ENCODE measurements at places on chromosomes 1 and 21. TPM values are rescaled to one million over a fixed set of nuclear protein-coding genes. Genes with fewer than 3 reads are reported as not detected.

GRCh38 chr1:26791148-26791547 is 3.4 kb downstream of the PIGV start:
- H3K36me3 ChIP-seq, result peaks cover 12% of the 10 kb centered on the region
- peaks cover 28% of the 10 kb centered on the region for H3K4me1 ChIP-seq
- H3K27ac ChIP-seq, result no peak overlapping the region
- no peak overlapping the region for H3K4me3 ChIP-seq
- DNase-seq, result no peak

- no peaks in the 10 kb centered on the region for H3K36me3 ChIP-seq
- no peak overlapping the region for H3K4me3 ChIP-seq
- no peak overlapping the region for H3K27ac ChIP-seq
- DNase-seq, result no peak
Observed at GRCh38 chr1:183593356-183593755, 3.1 kb upstream of the NCF2 start.

DNA sequence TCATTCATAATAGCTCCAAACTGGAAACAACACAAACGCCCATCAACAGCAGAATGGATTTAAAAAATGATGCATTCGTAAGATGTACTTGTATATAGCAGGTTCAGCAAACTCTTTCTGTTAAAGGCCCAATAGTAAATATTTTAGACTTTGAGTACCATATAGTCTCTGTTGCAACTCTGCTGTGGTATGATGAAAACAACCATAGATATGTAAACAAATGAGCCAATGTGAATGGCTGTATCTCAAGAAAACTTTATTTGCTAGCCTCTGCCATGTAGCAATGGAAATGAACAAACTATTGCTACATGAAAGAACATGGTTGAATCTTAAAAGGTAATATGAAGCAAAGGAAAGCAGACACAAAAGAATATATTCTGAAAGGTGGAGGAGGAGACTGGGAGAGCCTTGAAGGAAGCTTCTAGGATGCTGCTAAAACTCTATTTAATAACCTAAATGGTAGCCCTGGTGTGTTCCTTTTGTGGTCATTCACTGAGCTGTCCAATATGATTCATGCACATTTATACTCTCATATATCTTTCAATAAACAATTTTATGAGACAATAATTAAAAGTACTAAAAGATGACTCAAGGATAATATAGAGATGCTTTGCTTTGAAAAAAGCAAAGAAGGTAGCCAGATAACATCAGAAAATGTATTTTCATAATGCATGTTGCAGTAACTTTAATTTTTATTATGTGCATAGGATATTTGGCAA is 29.1 kb upstream of the FMO3 start:
- H3K4me3 ChIP-seq, result no peak overlapping the region
- no peak overlapping the region for H3K27ac ChIP-seq
- DNase-seq, result no peak
- peaks cover 5% of the 10 kb centered on the region for H3K27me3 ChIP-seq

DNA sequence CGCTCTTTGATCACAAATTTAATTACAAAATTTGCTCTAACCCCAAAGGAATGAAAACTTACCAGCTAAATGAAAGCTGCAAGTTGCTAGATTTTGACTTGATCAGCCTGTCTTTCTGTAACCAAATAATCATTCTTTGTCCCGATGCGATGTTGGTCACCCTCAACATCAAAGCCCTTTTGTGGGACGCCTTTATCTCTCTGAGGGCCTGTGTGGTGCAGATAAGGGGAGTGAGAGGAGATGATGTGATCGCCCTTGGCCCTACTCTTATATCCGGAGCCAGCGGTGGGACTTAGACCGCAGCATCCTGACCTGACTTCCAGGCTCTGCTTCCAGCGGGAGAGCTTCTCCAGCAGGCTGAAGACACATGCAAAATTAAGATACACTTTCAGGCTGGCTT is 19.3 kb upstream of the UMODL1 start:
- DNase-seq, result no peak
- H3K27me3 ChIP-seq, result no peaks in the 10 kb centered on the region
- no peaks in the 10 kb centered on the region for H3K36me3 ChIP-seq
- H3K4me3 ChIP-seq, result no peak overlapping the region
- no peak overlapping the region for H3K27ac ChIP-seq
- peaks cover 26% of the 10 kb centered on the region for H3K4me1 ChIP-seq

DNA sequence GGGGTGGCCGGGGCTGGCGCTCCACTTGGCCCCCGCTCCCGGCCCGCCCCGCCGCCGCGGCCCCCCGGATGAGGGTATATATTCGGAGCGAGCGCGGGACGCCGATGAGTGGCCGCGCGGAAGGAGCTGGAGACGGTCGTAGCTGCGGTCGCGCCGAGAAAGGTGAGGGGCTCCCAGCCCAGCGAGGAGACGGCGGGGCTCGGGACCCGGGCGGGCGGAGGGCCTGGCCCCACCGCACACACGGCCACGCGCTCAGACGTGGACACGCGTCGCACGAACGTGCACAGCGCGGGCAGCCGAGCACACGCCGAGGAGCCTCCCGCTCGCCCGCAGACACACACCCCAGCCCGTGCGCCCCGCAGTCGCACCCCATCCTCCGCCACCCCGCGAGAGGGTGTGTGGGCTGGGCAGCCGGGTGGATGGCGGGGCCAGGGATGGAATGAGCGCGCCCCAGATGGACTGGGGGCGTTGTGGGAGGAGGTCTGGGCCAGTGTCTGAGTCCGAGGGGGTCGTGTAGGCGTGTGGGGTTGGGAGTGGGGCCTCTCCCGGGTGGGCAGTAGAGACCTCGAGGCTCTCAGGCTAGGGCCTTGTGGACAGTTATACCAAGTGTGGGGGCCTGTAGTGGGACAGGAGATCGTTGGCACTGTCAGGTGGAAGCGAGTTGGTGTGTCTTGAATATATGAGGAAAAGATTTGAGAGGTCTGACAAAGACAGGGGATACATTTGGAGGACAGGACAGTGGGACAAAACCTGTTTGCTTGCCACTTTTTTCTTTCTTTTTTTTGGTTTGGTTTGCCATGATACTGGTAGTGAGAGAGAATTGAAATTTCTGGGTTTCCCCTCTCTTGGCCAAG is at the start of gene UAP1:
TSS of gene UAP1 (plus strand) at position 107 of the 854 bp plus-strand sequence. CDS start 4,347 bp downstream, outside the sequence.
- H3K36me3 ChIP-seq, result peaks cover under 1% of the 10 kb centered on the region
- no peaks in the 10 kb centered on the region for H3K27me3 ChIP-seq
- peaks cover 53% of the 10 kb centered on the region for H3K4me1 ChIP-seq
- peak within 1 kb of the TSS; percentile 97 for H3K27ac ChIP-seq
- peak; percentile 91 for DNase-seq
- peak within 1 kb of the TSS; percentile 90 for H3K4me3 ChIP-seq

Gene AMY2B
- 2.6 TPM for total RNA-seq

- no peak for DNase-seq
- H3K4me1 ChIP-seq, result peaks cover 92% of the 10 kb centered on the region
- peak overlapping the region; percentile 97 for H3K27ac ChIP-seq
- H3K27me3 ChIP-seq, result no peaks in the 10 kb centered on the region
- peak overlapping the region; percentile 54 for H3K4me3 ChIP-seq
Observed at GRCh38 chr1:223706077-223706973, 6.0 kb upstream of the CAPN2 start.

GRCh38 chr1:228031276-228031995 is 24.6 kb downstream of the WNT3A start:
- H3K27ac ChIP-seq, result no peak overlapping the region
- H3K27me3 ChIP-seq, result peaks cover 22% of the 10 kb centered on the region
- no peaks in the 10 kb centered on the region for H3K4me1 ChIP-seq
- no peak overlapping the region for H3K4me3 ChIP-seq
- peaks cover 6% of the 10 kb centered on the region for H3K36me3 ChIP-seq

DNA sequence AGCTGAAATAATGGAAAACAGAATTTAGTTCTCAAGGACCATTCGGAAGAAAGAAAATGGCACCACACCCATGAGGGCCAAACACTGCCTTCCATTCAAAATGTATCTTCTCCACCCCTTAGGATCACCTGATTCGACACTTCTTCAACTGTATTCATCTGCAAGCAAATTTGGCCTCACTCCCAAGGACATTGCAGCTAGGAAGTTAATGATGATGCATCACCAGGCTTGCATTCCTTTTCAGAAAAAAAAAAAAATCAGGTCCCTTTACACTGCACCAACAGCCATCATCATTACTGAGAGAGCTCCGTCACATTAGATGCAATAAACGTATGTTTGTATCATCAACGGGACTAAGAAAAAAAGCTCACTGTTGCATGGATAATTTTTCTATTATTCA is 368.3 kb downstream of the PCP4 start:
- no peaks in the 10 kb centered on the region for H3K27me3 ChIP-seq
- no peak overlapping the region for H3K27ac ChIP-seq
- H3K36me3 ChIP-seq, result no peaks in the 10 kb centered on the region
- no peak for DNase-seq

DNA sequence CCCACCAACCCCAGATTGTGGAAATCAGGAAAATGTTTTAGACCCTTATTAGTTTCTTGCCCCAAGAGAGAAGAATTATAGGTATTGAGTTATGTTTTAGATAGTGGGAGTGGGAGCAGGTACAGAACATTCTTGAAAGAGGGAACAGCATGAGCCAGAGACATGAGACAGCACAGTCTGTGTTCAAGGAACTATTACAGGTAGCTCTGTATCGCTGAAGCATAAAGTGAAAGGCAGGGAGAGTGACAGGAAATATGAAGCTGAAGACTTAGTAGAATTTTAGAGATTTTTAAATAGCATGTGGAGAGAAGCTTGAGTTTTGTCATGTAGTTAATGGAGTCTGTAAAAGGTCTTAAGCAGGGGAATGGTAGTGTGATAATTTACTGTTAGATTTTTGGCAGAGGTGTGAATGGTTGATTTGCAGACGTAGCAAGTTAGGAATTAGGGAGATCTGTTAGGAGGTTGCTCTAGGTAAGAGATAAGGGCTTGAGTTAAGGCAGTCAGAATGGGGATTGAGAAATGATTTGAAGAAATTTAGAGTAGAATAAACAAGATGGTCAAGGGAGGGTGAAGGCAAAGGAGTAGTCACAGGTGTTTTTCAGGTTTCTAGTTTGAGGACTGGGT is 11.6 kb downstream of the SUCO start:
- no peaks in the 10 kb centered on the region for H3K36me3 ChIP-seq
- no peak for DNase-seq
- peaks cover 41% of the 10 kb centered on the region for H3K4me1 ChIP-seq
- no peaks in the 10 kb centered on the region for H3K27me3 ChIP-seq

Gene CD48
- total RNA-seq, result not detected

DNA sequence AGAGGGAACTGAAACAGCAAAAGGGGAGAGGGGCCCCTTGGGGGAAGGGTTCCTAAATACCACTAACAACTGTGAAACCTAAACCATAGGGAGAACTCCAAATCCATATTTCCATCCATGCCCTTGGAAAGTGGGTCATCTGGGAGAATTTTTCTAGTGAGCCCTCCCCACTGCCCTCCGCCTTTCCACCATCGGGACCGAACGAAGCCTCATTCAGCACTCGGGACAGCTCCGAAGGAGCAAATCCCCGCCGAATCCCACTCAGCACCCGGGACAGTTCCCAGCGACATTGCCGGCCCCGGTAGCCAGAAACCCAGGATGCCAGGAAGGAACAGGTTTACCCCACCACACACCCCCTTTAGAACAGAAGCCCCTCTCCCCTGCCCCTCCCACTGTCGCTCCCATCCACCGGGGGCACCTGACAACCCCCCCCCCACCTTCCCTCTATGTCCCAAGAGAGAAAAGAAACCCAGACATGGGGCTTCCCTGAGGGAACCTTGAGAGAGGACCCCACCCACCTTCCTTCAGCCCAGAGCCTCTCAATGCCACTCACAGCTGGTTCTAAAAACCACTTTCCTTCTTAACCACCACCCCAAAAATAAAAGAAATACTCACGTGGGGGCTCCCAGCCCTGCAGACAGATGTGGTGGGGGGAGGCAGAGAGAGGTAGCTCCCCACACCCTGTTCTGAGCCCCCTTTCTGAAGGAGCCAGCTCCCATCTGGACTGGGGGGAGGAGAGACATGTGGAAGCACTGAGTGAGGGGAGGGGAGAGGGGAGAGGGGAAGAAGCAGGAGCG is 4.5 kb downstream of the DLGAP3 start:
- H3K4me1 ChIP-seq, result peaks cover 5% of the 10 kb centered on the region
- peaks cover 69% of the 10 kb centered on the region for H3K27me3 ChIP-seq
- no peak overlapping the region for H3K4me3 ChIP-seq
- H3K36me3 ChIP-seq, result peaks cover 3% of the 10 kb centered on the region
- H3K27ac ChIP-seq, result no peak overlapping the region

DNA sequence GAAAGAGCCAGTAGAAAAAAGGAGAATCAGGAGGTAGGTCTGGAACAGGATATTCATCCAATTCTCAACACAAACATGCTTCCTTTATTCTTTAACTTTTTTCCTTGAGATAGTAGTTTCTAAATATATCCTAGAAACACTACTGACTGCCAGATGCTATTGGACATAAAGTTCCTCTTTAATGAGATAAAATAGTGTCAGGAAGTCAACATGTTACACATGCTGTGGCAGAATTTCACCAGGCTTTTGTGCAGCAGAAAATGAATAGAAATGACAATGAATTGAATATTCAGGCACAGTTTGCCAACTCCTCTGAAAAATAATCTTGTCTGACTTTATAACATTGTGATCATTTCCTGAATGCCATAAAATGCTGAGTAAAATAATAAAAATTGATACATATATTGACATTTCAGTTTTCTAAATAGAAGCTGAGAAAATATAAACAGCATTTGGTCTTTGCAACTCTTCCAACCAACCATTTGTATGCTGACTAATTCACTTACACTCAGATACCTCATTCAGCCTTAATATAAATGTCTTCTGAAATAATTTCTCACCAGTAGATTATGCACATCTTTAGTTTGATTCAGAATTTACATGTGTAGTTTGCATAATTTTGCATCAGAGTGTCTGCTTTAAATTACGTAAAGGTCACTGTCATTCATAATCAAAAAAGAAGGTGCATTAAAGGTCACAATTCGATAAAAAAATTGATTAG is 486.1 kb upstream of the ADGRL2 start:
- no peaks in the 10 kb centered on the region for H3K27me3 ChIP-seq
- H3K27ac ChIP-seq, result no peak overlapping the region
- DNase-seq, result no peak

Gene HMCN1
- 81.6 TPM for total RNA-seq

- no peak for DNase-seq
- no peaks in the 10 kb centered on the region for H3K27me3 ChIP-seq
- H3K4me1 ChIP-seq, result peaks cover 20% of the 10 kb centered on the region
- H3K27ac ChIP-seq, result peak overlapping the region; percentile 86
- H3K36me3 ChIP-seq, result peaks cover 22% of the 10 kb centered on the region
Observed at GRCh38 chr1:206429421-206429820, 40.9 kb upstream of the IKBKE start.

DNA sequence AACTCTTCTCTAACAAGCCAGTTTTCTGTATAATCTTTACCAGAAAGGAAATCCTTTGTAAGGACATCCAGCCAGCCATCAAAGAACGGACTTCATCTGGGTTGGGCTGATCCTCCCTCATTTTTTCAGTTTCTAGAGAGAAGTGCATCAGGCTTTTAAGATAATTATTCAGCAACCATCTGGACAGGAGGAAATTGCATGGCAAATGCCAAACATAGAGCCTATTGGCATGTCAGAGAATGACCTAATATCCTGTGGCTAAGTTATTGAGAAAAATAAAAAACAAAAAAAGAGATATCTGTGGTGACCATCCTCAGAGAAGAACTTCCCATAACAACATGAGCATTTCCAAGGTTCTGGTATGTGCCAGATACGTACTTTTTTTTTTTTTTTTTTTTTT is 74.9 kb upstream of the BEND5 start:
- H3K27me3 ChIP-seq, result no peaks in the 10 kb centered on the region
- no peak for DNase-seq
- no peak overlapping the region for H3K27ac ChIP-seq
- H3K4me1 ChIP-seq, result no peaks in the 10 kb centered on the region
- no peak overlapping the region for H3K4me3 ChIP-seq

GRCh38 chr1:26418865-26419349 is 8.3 kb downstream of the LIN28A start:
- H3K4me3 ChIP-seq, result no peak overlapping the region
- H3K27me3 ChIP-seq, result peaks cover 35% of the 10 kb centered on the region
- H3K27ac ChIP-seq, result no peak overlapping the region
- DNase-seq, result no peak
- H3K36me3 ChIP-seq, result no peaks in the 10 kb centered on the region
